ENCODE measurements at places on chromosomes 2 and 18.

- no peak for DNase-seq
Observed at GRCh38 chr2:19488009-19488691, 129.7 kb upstream of the OSR1 start.

- DNase-seq, result no peak
Observed at GRCh38 chr2:187055463-187055862, 206.5 kb upstream of the ZSWIM2 start.

DNA sequence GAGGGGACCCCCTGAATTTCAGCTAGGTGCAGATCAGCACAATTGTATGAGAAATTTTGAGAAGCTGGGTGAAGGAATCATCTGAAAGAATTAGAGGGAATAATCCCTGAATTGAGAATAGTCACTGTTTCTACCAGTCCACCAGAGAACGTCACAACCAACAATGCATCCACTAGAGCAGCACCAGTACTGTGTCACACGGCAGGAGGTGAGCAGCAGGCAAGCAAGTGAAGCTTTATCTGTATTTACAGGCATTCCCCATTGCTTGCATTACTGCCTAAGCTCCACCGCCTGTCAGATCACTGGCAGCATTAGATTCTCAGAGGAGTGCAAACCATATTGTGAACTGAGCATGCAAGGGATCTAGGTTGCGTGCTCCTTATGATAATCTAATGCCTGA, 40.7 kb downstream of the GDF7 start:
- no peak for DNase-seq

DNA sequence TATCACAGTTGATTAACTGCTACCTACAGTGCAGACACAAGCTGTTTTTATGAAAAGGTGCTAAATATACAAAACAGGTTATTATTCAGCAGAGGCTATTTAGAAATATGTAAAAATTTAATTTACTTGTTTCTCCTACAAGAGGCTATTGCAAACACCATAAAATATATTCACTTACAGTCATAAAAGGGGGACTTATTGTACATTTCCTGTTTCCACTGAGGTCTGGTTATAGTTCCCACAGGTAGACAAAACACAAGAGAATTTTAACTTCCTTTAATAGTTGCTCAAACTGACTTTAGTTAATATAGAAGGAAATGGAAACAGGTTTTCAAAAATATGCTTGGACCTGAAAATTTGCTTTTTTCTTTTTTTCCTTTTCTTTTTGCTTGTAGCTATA, 40.0 kb upstream of the FRZB start:
- DNase-seq, result no peak

DNA sequence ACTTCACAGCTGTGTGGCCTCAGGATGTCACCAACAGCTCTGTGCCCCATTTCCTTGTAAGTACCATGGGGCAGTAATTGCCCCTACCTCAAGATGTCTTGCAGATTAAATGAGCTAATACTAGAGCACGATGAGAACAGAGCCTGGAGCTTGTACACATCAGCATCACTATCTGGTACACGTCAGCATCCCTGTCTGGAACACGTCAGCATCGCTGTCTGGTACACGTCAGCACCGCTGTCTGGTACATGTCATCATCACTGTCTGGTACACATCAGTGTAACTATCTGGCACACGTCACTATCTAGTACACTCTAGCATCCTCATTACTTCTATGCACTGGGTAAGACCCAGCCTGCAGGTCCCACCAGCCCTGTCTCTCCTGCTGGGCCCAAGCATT, 37.2 kb downstream of the AQP12A start:
- no peak for DNase-seq

DNA sequence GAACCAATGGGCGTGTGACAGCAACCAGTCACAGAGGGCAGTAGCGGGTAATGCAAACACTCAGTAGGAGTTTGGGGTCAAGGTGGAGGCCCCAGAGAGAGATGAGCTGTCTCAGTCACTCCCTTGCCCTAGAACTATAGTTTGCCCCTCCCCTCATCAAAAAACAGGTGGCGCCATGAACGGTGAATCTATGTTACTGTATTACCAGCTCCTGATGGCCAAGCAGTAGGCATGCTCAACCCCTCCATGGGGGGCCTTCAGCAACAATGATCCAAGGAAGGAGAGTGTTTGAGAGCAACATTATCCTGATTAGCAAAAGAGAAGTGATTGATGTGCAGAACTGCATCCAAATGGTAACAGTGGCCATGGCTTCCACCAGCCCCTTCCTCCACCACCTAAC, 30.4 kb downstream of the TRABD2A start:
- no peak for DNase-seq

DNA sequence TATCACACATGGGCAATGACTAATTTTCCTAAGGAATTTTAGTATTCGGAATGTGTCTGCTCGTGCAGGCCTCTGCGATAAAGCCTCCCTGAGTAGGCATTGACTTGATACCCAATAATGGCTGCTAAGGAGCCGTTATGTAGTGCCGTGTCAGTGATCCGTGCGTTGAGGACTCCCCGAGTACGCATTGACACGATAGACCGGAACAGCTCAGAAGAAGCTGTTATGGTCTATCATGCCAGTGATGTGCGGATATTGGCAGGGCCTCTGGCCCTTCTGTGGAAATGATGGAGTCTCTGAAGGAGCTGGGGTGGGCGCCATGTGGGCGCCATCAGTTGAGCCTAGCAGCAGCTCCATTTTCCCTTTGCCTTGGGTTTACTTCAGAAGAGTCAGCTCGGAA, 29.1 kb downstream of the ZEB2 start:
- DNase-seq, result no peak

GRCh38 chr2:76391678-76392077, 681.0 kb upstream of the GCFC2 start:
- no peak for DNase-seq

DNA sequence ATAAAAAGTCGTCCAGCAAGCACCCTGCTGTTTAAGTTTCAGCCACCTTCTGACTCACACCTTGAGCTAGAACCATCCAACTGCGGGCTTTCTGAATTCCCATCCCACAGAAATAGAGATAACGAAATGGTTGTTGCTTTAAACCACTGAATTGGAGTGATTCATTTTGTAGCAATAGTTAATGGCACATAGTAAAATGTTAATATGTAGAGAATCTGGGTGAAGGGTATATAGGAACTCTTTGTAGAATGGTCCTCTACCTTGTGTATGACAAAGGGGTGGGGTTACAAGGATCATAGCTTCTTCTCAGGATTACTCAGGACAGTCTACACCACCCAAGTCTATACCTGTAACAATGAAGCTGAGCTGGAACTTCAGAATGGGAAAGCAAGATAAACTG, 2.4 kb upstream of the MAPRE3 start:
- DNase-seq, result no peak

- DNase-seq, result no peak
Observed at GRCh38 chr18:77457681-77458080, 208.0 kb downstream of the GALR1 start.

DNA sequence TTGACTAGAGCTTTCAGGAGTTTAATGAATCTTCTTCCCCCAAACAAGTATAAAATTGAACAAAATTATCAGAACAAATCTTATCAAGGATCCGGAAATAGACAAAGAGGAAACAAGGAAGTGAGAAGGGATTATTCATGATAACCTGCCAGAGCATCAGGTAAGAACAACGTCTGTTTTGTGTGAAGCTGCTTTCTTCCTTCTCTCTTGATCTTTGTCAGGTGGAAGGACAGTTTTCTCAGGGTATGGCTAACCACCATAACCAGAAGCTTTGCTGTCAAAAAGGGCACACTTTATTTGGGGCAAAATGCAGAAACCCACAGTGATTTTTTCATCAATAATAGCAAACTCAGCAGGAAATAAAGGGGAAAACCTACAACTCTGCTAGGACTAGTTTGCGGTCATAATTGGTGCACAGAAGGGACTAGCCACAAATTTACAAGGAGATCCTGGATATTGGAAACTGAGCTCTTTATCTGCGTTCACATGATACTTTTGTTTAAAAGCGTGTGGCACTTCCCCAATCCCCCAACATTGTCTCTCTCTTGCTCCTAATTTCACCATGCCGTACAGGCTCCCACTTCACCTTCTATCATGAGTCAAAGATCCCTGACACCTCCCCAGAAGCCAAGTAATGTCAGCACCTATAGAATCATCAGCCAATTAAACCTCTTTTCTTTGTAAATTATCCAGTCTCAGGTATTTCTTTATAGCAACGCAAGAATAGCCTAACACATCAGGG, 124.2 kb downstream of the FSIP2 start:
- no peak for DNase-seq

DNA sequence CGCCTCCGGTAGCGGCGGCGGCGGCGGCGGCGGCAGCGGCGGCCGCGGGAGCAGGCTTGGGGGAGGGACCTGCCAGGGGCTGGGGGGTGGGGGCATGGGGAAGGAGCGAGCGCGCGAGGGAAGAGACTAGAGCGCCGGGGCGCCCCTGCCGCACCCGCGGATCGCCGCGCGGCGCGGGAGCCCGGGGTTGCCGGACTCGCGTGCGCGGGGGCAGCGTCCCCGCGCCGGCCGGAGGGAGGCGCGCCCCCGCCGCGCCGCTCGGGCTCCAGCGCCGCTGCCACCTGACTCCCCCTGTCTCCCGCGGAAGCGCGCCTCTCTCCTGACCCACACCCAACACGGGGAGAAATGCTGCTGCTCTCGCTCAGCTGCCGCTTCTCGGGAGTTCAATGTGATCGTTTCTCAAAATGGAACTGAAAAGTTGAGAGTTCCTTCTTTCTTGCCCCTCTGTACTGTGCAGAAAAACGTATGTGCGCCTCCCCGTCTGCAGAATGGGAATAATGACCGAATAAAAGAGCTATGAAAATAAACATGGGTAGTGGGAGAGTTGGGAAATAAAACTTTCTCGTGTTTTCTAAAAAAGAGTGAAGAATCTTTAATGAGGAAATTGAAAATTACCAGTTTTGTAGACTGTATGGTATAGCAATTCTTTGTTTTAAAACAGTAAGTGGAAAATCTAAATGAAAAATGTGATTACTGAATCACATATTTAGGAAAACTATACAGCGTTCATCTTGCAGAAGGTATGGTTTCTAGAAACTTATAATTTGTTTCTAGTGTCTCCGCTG, 455 bp upstream of the TLK1 start:
- no peak for DNase-seq

- no peak for DNase-seq
Observed at GRCh38 chr18:22663378-22663777, 245.7 kb upstream of the CTAGE1 start.

DNA sequence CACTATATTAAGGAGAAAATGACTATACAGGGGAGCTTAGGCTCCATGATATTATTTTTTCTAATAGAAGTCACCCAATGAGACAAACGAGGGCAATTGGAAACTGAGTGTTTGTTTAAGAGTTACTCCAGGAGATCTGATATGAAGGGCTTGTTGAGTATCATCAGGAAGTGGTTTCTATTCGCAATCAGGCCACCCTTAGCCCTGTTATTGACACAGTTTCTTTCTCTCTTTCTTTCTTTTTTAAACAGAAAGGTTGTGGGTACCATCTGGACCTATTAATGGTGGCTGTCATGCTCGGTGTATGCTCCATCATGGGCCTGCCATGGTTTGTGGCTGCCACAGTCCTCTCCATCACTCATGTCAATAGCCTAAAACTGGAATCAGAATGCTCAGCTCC, 117.3 kb downstream of the DPP4 start:
- no peak for DNase-seq

DNA sequence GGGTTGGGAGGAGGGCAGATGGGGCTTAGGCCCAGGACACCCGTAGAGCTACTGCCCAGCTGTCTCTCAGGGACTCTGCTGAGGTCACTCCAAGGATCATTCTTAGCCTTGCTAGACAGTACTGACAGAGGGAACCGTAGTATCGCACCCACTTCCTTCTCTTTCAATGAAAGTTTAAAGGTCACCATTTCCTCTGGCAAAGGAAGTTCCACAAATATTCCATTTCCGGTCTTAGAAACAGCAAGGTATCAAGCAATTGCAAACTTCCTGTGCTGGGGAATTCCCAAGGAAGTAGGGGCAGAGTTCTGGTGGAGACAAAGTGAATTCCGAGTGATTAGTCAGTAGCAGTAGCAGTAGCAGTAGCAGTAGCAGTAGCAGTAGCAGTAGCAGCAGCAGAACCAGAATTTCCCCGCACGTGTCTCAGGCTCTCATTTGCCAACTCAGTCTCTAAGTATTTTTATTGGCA, 24.7 kb downstream of the IL1B start:
- no peak for DNase-seq

- no peak for DNase-seq
Observed at GRCh38 chr2:102040229-102040628, 48.5 kb downstream of the IL1R2 start.

DNA sequence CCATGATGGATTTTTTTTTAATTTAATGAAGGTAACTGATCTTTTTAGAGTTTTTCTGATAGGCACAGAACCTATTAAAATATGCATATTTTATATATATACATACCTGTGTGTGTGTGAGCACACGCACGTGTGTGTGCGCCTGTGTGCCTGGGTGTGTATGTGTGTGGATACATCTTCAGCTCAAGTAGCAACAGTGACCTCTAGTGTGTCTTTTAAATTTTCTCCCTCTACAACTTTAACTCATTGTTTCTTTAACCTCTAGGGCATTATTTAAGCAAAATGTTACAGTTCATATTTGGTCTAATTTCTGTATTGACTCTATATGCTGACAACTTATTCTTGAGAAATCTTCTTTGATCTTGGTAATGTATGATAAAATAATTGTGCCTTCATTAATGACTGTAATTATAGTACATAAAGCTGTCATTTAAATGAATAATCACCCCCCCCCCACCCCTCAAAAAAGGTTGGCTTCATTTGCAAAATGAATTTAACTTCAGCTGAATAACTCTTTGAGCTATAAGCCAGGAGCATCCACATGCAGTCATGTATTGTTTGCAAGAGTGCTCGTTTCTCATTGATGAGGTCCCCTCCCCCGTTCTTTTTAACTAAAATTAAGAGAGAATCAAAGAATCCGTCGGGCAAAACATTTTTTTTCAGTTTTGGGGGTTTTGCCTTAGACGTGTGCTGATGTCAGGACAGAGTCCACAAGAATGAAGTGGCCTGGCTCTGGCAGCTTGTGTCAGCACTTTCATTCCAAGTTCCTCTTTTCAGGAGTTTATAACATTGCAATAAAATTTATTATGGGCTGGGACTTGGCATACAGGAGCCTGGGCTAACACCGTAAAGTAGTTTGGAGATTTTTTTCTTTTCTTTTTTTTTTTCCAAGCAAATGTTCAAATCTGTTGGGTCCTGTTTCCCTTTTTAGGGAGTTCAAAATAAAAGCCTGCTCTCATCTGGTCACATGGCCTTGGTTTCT, 80.0 kb downstream of the ETAA1 start:
- DNase-seq, result no peak

DNA sequence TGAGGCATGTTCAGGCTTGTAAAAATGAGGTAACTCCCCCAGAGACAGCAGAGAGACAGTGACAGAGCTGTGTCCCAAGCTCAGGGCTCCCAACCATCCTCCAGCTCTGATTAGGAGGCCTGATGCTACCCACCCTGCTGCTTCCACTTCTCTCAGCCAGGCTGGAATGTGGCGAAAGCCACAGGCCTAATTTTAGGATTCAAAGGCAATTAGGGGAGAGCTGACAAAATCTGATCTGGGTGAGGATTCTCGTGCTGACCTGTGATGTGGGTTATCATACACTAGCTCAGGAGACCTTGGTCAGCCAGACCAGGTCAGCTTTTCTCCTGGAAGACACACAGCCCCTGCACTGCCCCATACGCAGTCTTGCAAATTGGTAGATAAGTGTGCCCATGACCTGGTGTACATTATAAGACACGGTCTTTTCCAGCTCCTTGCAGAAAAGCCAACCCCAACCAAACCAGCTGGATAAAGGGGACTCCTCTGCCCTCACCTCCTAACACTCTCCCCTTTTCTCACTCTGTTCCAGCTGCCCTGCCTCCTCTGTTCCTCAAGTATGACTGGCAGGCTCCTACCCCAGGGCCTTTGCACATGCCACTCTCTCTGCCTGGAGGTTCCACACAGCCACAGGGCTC, 225.9 kb downstream of the MGAT5 start:
- no peak for DNase-seq

- DNase-seq, result no peak
Observed at GRCh38 chr2:37912056-37912455, 13.0 kb upstream of the RMDN2 start.

Measured in T-helper 22 cell (primary cell).